ENCODE measurements at places on chromosomes 6 and 20. TPM values are rescaled to one million over a fixed set of nuclear protein-coding genes. Genes with fewer than 3 reads are reported as not detected.

Gene VSX1
- 0.43 TPM for total RNA-seq

Gene NTSR1
- 0.07 TPM for total RNA-seq

Gene OXT
- total RNA-seq: not detected

Gene MYMX
- not detected for total RNA-seq

Gene STMN3
- total RNA-seq: 10.6 TPM

Gene ADGB
- not detected for total RNA-seq

Data from A549 treated with GW870086 at 1 μM for 4 hours (cell line).